ENCODE measurements at places on chromosomes 16 and 17.
A peak's percentile ranks its signal among the peaks of the same experiment; 100 is the strongest.

DNA sequence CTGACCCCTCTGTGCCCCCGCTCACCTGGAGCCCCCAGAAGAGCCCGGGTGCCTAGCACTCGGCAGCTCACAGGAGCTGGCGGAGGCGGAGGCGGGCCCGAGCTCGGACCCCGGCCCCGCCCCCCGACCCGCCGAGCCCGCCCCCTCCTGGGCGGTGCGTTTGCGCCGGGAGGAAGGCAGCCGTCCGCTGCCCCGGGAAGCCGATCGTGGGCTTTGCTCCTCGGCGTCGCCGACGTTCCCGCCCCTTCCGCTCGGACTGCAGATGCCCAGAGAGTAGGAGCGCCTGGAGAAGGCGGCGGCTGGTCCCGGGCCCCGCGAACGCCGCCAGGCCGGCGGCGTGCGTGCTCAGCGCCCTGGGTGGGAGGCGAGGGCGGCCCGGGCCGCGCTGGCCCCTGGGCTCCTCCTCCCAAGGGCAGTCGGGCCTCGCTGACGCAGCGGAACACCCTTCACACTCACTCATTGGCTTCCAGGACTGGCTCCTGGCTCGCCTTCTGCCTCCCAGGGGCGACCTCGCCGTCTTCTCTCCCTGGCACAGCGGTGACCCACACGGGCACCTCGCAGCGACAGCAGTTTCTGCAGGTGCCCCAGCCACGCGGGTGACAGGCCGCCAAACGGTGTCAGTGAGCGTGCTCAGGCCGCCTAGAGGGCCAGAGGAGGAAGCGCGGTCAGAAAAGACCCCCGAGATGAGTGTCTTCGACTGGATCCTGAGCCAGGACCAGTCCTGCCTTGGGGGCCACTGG, at the start of gene PLSCR3:
TSS of gene PLSCR3 (minus strand) at position 74 of the 740 bp plus-strand sequence. CDS start 415 bp downstream, outside the sequence.
- DNase-seq, result peak; percentile 88

DNA sequence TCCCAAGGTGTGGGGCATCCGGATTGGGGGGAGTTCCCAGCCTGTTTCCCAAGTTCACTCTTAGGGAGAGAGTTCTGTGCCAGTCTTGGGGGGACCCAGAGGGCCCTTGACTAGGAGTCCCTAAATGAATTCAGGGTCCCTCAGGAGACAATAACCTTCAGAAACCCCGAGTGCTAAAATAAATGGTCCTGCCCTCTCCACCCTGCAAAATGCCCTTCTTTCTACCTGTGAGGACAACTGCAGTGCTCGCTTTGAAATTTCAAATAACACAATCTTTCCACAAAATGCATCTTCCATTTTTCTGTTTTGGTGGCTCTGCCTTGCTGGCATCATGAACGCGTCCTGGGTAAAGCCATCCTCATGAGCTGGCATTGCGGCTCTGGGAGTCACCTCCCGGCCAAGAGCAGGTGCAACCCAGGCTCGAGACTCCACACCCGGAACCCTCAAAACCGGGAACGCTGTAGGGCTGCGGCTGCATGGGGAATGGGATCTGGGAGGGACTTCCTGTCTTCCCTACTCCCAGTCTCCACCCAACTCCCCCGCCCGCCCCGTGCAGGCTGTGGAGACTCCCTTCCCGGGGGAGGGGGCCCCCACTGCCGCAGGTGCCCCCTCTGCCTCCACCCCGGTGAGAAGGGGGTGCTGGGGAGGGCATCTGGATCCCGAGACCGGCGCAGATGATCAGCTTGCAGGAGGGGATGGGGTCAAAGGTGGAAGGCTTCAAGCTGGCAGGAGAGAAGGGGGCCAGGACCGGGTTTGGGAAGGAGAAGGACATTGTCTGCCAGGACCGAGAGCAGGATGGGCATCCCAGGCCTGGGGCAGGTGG, at the start of gene ZNF205:
TSS of gene ZNF205 (plus strand) at position 529 of the 823 bp plus-strand sequence. CDS start 845 bp downstream, outside the sequence.
- DNase-seq, result no peak

DNA sequence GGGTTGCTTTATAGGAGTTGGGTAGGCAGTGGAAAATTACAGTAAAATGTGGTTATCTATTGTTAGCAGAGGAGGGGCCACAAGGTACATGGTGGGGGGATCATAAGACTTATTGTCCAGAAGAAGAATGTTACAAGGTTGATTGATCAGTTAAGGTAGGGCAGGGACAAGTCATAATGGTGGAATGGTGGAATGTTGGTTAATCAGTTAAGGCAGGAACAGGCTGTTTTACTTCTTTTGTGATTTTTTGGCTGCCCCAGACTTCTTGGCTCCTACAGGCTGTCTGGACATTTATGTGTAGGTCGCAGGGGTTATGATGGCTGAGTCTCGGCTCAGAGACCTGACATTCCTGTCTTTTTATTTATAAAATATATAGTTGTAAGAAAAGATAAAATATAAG, 2277.1 kb downstream of the TP53TG3F start:
- DNase-seq, result no peak

DNA sequence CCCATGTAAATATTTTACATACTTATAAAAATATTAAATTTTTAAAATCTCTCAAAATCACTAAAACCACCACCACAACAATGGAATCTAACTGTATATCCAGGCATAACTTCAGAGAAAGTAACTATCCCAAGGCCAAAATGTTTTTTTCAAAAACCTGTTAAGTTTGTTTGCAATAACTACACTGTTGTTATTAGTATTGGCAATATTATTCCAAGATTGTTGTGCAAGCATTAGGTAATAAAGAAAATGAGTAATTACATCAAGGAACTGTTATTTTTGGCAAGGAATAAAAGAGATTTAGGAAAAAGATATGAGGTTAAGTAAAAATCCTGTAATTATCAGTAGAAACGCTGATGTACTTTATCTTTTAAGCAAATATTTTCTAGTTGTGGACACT, 3.4 kb upstream of the KRTAP4-12 start:
- no peak for DNase-seq

DNA sequence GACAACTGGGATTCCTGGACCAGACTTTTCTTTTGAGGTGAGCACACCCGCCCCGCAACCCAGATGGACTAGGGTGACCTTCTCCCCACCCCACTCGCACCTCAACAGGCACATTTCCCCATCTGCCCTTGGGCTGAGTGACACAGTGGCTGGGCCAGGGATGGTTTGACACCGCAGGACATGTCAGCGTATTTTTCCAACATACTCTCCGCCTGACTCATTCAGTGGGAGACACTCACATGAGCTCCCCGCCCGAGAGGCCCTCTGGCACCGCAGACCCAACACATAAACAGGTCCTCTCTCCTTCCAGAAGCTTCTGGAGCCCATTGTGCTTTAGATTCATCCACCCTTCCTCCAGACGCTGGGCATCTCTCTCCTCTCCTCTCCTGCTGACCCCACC, 69.4 kb downstream of the ZDHHC7 start:
- DNase-seq, result no peak

DNA sequence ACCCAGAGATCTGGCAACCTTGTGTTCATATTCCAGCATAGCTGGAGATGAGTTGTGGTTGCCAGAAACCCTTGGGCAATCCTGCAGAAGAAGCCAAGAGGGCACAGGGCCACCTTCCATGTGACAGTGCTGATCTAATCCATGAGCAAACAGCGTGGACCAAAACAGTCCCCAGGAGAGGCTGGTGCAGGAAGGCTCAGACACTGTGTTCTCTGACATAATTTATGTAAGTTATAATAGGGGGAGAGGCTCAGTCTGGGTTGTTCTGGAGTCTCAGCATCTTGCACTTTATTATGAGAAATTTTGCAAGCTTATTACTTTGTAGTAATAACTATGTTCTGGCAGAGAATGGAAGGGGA, 273.9 kb downstream of the HAPSTR1 start:
- DNase-seq, result no peak

DNA sequence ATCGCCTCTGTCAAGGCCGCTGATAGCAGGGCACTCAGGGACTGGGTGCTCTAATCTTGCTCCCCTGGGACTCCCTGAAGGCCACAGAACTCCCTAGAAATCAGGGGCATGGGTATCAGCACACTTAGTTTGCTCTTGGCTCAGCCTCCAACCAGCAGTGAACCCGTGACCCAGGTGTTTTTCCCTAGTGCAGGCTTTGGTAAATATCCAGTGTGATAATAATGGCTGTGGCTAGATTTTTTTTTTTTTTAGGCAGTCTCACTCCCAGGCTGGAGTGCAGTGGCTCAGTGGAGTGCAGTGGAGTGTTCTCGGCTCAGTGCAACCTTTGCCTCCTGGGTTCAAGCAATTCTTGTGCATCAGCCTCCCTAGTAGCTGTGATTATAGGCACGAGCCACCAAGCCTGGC, 10.3 kb downstream of the NUPR1 start:
- DNase-seq, result no peak

DNA sequence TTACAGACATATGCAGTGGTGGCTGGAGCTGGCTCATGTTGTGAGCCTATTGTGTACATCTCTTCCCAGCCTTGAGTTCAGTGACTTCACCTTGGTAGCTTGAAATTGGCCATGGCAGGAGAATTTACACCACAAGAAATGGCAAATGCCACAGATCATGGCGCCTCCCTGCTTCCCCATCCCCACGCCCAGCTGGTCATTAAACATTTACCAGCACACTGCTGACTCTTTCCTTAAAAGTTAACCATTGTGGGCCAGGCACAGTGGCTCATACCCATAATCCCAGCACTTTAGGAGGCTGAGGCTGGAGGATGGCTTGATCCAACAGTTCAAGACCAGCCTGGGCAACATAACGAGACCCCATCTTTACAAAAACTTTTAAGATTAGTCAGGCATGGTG, 22.6 kb upstream of the ITGB4 start:
- DNase-seq, result no peak

GRCh38 chr17:68860941-68861340, 94.3 kb downstream of the ABCA8 start:
- DNase-seq, result no peak

DNA sequence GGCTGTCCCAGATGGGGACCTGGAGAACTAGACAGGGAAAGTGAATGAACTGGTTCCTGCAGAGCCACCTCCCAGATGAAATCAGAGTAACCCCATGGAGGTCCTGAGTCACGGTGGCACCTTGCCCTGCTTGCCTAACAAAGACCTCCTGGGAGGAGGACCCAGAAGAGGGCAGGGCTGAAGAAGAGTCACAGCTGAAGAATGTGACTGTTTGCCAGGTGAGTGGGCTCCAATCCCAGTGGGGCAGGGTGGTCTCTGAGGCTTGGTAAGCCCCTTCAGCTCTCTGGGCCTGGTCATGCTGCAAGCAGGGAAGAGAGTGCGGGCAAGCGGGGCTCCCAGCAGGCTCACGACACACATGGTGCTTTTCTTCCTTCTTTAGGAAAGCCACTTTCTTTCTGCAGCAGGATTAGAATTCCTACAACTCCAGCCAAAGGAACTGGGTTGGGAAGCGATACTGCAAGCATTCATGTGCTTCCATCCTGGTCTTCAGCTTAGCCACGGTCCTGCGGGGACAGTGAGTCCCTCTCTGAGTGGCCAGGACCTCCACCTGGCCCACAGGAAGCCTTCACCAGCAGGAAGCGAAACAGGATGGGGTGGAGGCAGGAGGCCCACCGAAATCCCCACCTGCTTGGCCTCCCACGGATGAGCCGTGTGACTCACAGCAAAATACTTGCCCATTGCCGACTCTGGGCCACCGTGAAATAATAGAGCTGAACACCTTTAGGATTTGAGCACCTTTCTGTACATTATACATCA, 4.3 kb downstream of the C16orf74 start:
- no peak for DNase-seq

GRCh38 chr17:33688771-33689170, 395.7 kb upstream of the ASIC2 start:
- no peak for DNase-seq

Data from CD4-positive, alpha-beta T cell treated with Interleukin-17A for 4 hours (primary cell).